Stimulated activated CD4-positive, alpha-beta T cell treated with anti-CD3 and anti-CD28 coated beads, Interleukin-4, amount 100 ng/mL, for 1 hour (primary cell): ENCODE measurements at places on chromosomes 1 and 21.

DNA sequence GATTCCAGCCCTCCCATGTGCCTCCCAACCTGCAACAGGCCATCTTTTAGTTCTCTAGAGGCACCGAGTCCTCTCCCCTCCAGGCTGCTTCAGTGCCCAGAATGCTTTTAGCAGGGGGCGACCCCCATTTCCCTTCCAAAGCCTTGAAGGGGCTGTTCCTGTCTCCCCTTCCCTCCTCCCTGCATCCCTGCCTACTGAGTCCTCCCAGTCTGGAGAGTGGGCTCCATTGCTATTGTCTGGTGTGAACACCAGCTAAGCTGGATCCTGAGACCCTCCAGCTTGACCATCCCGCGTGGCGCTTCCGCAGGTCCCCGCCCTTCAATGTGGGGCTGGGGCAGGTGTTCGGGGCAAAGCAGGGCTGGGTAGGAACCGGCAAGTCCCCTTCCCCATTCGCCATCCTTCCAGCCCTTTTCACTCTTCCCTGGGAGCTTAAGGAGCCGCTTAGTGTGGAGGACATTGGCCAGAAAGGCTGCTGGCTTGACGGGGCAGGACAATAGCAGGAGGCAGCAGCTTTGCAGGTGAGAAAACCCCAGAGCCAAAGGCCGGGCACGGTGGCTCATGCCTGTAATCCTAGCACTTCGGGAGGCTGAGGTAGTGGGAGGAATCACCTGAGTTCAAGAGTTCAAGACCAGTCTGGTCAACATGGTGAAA, 32.2 kb downstream of the PADI6 start:
- no peak for DNase-seq

DNA sequence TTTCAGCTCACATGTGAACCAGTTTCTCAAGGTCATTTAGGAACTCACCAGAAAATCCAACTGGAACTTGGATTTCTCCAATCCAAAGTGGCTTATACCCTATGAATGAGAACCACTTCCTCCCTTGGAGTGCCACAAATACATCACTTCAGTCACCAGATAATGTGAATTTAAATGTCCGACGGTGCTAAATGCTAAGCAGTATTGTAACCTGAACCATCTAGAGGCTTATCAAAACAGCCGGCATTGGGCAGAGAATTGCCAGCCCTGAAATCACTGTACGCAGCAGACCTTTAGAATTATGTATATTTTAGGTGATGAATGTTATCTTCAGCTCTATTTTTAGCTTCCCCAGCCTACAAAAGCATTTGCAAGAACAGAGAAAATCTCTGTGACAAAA, 76.8 kb upstream of the COX20 start:
- DNase-seq, result no peak

- no peak for DNase-seq
These were observed 31.8 kb upstream of the ZNF644 start for GRCh38 chr1:91053630-91054029.

- DNase-seq, result no peak
These were observed 413.7 kb downstream of the DISC1 start for GRCh38 chr1:232040260-232040659.

DNA sequence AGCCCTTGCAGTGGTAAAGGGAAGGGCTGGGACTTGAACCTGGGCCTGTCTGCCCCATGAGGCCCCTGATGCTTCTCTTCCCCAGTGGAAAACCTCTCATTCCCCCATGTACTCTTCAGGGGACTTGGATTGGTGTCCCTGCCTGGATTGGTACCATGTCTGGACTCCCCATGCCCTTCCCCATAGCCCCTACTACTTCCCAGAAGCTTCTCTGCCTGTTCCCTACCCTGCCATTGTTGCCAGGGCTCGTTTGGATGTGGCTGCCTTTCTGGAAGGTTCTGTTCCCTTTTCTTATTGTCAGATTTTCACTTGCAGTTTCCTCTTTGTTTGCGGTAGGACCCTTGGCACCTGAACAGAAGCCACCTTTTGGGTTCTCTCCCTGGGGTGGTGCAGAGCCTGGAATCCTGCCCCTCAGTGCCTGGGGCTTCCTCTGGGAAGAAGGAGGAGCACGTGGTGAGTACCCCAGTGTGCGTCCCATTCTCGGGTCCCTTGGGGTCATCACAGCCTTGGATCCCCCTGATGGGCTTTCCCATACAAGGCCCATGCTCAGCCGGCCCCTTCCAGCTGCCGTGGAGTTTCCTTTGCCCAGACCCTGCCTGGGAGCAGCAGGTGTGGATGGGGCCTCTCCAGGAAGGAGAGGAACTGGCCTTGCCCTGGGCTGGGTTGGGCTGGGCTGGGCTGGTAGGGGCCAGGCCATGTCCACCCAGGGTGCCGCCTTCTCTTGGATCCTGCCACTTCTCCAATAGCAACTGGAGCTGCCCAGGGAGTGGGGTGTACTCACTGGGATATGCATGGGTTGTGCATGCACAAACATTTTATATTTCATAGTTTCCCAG, 281.1 kb downstream of the PTPRU start:
- no peak for DNase-seq

DNA sequence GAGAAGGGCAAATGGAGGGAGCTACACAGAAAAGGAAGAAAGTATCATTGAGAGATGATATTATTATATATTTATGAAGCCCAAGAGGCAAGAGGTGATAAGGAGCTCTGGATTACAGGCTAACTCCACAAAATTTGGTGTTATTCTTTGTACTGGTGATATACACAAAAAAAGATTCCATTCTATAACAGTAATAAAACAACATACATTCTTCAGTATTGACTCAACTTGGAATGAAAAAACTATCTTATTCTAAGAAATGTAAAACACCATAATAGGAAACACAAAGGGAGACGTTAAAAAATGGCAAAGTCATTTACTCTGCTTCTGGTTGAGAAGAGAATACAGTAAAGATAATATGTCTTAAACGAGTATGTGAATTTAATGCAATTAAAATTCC, 99.4 kb downstream of the TEX35 start:
- DNase-seq, result no peak

DNA sequence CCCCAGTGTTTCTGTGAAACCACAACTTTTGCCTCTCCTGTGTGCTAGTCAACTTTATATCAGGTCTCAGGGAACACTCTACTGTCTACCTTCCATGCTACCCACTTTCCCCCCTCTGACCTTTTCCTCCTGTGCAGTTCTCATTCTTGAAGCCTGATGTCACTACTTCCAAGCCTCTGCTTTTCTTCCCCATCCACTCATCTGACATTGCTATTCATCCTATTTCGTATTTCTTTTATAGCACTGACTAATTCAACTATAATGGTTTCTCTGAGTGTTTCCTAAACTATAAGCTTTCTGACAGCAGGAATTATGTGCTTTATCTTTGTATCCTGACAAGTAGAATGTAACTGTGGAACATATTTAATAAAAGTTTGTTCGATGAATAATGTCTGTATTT, 18.2 kb upstream of the DPH5 start:
- no peak for DNase-seq

DNA sequence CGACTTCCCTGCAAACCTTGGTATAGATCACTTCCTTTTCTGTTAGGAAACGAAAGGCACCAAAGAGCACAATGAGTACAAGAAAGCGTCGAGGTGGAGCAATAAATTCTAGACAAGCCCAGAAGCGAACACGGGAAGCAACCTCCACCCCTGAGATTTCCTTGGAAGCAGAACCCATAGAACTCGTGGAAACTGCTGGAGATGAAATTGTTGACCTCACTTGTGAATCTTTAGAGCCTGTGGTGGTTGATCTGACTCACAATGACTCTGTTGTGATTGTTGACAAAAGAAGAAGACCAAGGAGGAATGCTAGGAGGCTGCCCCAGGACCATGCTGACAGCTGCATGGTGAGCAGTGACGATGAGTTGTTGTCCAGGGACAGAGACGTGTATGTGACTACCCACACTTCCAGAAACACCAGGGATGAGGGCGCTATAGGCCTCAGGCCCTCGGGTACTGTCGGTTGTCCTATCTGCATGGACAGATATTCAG, 18.5 kb downstream of the FAM89A start:
- no peak for DNase-seq

DNA sequence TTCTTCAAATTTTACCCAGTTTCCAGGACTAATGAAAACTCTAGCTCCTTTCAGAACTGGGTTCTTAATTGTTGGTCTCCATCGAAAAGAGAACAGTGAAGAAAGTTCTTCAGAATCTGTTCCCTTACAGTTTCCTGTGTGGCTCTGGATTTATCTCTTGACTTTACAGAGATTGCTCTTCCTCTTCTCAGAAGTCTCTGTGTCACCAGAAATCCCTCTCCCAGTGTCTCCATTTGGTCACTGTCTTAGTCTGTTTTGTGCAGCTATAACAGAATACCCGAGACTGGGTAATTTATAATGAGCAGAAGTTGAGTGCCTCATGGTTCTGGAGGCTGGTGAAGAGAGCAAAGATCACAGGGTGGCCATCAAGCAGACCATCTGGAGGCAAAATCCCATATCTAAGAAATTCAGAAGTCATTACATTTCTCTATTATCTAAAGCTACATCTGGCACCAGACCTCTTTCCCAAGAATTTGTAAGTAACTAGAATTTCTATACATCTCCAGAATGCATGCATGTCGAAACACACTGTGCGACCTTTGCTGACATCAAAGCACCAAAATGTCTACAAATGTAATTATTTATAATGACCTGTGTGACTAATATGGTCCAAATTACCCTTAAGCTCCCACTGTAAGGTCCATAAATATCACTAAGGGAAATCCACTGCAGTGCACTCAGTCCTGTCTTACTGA, 65.4 kb upstream of the KRTAP19-8 start:
- DNase-seq, result no peak

GRCh38 chr1:52348704-52349300, 17.2 kb downstream of the CC2D1B start:
- no peak for DNase-seq

DNA sequence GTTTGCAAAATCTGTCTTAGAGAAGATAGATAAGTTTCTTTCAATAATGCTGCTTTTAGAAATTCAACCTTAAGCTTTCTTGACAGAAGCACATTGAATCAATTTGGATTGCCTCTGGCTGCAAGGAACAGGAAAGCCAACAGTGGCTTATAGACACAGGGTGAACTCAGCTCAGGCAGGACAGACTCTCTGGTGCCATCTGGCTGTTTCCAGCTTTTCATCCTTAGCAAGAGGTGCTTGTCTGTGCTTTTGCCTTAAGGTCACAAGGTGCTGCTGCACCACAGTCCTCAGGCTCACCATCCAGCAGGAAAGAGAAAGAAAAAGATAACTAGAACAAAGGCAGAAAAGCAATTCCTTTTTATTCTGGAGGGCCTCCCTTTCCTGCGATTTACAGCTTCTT, 93.7 kb upstream of the ETS2 start:
- no peak for DNase-seq

DNA sequence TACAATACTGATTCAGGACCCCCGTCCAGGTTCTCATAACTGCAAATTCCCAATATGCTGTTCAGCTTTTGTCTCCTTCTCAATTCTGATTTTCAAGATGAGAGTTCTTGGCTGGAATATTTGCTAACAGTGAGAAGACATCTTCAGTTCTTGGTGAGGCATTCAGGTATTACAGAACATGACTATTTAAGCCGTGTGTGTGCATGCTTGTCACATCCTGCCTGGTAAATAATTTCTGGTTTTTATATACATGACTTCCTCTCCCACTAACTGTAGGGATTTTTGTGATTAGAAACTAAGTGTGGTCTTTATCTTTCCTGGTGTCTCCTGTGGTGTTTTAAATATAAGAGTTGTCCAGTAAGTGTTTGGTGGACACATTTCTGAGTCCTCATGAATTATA, 10.2 kb upstream of the SLC19A2 start:
- no peak for DNase-seq

GRCh38 chr1:187646536-187647107, 817.9 kb downstream of the PLA2G4A start:
- no peak for DNase-seq

GRCh38 chr1:227753999-227754711, 18.9 kb downstream of the SNAP47 start:
- no peak for DNase-seq

GRCh38 chr1:17123196-17124045, 4.2 kb upstream of the PADI2 start:
- DNase-seq, result no peak

DNA sequence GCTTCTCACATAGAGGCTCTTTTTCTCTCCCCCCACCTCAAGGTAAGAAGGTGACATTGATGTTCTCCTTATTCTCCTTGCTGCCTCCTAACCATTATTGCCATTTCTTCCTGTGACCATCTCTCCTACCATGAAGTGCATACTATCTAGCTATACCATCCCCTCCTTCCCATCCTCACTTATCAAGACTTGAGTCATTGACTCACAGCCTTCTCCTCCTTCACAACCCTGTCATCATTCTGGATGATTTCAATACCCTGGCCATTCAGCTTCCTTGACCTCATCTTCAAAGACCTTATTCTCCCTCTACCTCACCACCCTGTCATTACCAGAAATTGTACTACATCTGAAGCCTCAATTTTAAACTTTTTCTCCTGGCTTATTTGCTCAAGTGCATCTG, 10.9 kb upstream of the HIPK1 start:
- DNase-seq, result no peak

DNA sequence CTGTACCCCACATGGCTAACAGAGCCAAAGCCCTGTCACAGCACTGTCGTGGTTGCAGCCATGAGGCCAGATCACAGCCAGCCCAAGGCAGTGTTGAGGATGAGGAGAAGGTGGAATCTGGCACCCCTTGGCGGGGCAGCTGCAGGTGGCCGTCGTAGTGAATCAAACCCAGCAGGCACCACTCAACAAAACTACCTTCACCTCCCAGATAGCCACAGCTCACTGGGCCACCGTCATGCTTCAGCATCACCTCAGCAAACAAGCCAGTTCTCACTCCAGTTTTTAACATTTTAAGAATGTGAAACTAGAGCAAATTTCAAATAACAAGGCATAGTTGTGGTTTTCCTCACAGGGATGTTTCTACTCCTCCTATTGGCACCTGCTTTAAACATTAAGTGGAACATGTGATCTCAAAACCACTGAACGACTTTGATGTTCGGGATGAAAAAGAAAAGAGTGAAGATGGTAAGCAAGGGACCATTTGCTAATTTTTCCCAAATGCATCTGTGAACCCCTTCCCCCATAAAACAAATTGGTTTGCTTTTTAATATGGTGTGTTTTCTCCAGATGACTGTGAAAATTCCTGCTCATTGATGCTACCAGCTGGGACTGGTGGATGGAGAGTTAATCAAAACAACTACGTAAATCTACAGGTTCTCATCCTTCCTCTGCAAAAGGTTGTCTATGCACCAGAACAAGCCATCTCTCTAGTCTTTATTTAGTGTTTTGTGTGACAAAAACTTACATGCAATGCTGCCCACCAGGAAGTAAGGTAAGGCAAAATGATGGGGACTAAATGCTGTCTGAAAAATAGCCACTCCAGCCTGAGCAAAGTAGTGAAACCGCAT, 45.5 kb downstream of the TOR1AIP2 start:
- no peak for DNase-seq
